ENCODE measurements at places on chromosomes 12 and 14.

DNA sequence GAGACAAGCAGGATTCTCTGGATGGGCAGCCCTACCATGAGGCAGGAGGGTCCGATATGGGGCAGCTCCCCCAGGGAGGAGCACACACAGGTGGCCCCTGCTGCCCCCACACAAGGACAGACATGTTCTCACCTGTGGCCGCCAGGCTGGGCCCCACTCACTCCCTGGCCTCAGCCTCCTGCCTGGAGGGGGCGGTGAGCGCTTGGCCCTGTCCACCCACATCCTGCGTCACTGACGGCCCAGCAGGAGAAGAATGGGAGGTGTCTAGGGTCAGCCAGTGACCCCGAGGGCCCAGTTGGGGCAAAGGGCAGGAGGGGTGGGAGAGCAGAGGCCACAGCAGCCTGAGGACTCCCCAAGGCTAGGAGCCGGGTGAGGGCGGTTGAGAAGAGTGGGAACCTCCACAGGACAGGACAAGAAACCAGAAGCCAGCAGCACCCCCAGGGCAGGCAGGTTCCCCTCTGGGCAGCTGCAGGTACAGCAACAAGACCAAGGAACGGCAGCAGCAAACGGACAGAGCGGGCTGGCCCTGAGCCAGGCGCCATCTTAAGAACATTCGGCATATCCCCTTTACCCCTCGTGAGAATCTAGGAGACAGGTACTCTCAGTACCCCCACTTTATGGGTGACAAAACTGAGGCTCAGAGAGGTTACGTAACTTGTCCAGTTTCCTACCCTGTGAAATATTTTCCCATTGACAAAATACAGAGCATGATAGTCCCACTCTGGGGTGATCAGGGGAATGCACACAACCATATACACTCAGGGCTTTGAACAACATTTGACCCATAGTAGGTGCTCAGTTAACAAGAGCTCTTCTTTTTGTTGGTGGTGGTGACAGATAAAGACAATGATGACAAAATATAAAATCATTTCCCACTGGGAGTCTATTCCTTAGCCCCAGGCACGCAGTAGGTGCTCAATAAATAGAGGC lies 74.3 kb downstream of the NCOR2 start:
- no peak for DNase-seq

- DNase-seq = no peak
These were observed 34.2 kb downstream of the TBX5 start for GRCh38 chr12:114371733-114372132.

- DNase-seq = no peak
These were observed 32.2 kb upstream of the BHLHE41 start for GRCh38 chr12:26157001-26157400.

GRCh38 chr14:53888535-53889386 lies 67.9 kb downstream of the BMP4 start:
- DNase-seq = no peak

- no peak for DNase-seq
These were observed 93.9 kb upstream of the DIO3 start for GRCh38 chr14:101467181-101467926.

- no peak for DNase-seq
These were observed 45.4 kb downstream of the ANO2 start for GRCh38 chr12:5899675-5900074.

DNA sequence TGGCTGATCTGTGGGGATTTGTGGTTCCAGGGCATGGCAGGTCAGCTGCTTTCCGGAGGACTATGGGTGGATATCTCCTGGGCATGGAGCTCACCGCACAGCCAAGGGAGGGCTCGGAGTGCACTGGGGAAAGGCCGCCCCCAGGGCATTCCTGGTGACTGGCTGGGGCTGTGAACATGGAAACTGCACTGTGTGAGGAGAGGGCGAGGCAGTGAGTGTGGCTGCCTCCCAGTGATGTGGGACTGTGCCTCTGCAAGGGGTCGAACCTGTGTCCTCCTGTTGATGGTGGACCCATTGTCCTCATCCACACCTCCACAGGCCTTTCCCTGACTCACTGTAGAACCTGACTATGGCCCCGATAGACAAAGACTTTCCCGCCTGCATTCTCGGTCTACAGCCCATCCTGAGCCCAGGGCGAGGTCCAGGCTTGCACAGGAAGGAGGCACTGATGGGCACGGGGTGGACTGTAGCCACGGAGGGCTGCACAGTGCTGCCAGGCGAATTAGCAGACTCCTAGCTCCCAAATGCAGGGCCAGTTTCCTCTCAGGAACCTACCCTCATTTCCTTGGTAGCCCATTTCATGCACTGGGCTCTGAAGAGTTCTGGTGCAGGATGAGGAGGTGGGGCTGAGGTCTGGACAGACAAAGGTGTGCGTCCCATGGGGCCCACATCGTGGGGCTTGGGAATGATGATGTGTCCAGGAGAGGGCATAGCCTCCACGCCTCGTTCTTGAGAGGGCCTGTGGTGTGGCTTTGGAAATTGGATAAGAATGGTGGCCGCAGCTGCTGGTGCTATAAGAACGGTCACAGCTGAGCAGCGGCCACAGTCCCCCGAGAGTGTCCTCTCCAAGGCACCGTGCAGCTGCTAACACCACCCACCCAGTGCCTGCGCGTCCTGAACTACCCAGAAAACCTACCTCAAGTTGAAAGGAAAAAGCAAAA lies 415.1 kb downstream of the TMEM121 start:
- DNase-seq = no peak

All from HL-60 (cell line).